ENCODE measurements at places on chromosomes 7 and 10.
A peak's percentile ranks its signal among the peaks of the same experiment; 100 is the strongest.

- no peak for DNase-seq
Observed at GRCh38 chr7:81457852-81458522, 311.9 kb downstream of the HGF start.

DNA sequence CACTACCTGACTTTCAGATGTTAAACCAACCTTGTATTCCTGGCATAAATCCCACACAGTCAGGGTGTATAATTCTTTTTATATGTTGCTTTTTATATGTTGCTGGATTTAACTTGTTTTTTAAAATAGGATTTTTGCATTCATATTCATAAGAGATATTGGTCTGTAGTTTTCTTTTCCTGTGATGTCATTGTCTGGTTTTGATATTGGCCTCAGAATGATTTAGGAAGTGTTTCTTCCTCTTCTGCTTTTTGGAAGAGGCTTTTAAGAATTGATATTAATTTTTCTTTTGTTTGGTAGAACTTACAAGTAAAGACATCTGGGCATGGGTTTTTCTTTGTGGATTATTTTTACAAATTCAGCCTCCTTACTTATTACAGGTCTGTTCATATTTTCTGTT, 93.1 kb downstream of the CARD11 start:
- no peak for DNase-seq

GRCh38 chr10:80150172-80150571, 17.6 kb downstream of the PLAC9 start:
- DNase-seq: no peak

- no peak for DNase-seq
Observed at GRCh38 chr7:70678621-70679251, 453.2 kb upstream of the GALNT17 start.

GRCh38 chr7:50502947-50503346, 52.8 kb upstream of the FIGNL1 start:
- DNase-seq: no peak

DNA sequence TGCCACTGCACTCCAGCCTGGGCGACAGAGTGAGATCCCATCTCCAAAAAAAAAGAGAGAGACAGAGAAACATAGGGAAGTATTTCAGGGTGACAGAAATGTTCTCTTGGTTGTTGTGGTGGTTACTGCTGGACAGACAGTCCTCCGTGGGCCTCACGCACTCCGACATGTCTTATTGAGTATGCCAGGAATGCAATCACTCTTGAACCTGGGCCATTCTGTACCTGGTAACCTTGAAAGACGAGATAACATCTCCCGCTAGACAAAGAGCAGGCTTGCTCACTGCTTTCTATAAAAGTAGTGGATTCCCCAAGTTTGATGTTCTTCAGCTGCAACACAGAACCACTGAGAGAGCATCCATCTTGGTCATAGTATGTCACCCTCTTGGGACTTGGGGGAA, 6.7 kb downstream of the CACUL1 start:
- DNase-seq: no peak

DNA sequence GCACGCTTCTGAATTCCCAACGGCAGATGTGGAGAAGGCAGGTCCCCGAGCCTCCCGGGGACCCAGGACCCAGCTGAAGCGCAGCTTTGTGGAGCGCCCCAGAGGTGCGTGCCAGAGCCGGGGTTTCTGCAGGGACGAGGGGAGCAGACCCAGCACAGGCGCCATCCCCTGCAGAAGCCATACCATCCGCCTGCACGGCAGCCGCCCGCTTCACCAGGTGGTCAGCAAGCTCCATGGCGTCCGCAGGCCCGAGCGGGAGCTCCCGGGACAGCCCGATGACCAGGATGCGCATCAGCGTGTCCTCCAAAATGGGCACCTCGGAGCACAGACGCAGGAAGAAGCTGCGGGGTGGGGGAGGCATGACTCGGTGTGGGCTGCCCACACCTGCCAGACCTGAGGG, 10.6 kb downstream of the INTS1 start:
- DNase-seq: no peak

DNA sequence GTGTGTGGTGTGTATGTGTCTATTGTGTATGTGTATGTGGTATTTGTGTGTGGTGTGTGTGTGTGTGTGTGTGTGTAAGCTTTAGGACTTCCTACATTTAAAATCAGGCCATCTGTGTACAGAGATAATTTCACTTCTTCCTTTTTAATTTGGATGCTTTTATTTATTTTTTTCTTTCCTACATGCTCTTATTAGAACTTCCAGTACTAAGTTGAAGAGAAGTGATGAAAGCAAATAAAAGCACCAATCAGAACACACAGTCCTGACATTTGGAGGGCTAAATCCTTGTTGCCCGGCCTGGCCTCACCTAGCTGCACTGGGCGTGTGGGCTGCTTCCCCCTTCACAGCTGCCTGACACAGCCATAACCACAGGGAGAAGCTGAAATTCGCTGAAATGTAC, 3.8 kb upstream of the MRC1 start:
- DNase-seq: no peak

DNA sequence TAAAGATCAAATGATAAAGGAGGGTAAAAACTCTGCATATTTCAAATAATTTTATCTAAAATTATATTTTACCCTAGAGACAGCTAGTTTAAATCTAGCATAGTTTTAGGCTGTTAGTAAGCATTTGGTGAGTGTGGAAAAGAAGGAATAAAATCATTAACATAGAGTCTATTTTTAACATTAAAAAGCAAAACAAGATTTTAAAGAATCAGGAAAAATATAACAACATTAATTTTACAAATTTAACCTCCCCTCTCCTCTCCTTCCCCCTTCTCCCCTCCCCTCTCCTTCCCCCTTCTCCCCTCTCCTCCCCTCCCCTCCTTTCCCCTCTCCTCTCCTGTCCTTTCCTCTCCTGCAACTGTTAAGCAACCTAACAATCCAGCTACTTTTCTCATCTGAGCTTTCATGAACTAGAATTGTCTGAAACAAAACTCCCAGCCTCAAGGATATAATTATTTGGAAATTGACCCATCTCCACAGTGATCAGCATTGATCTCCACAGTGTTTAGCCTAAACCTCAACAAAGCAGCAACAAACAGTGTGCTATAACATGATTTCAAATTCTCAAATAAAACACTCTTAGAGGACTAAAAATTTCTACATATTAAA, 293.2 kb downstream of the PPP1R3A start:
- no peak for DNase-seq

- no peak for DNase-seq
Observed at GRCh38 chr10:92714152-92714845, 24.5 kb downstream of the HHEX start.

- no peak for DNase-seq
Observed at GRCh38 chr10:77601488-77601887, 36.1 kb downstream of the KCNMA1 start.

- DNase-seq: no peak
Observed at GRCh38 chr7:94374231-94374630, 20.5 kb upstream of the COL1A2 start.

GRCh38 chr10:64033711-64034110, 512.5 kb downstream of the REEP3 start:
- no peak for DNase-seq

GRCh38 chr7:70920876-70921275, 211.1 kb upstream of the GALNT17 start:
- no peak for DNase-seq

GRCh38 chr7:96534221-96534620, 175.4 kb downstream of the SEM1 start:
- no peak for DNase-seq

- no peak for DNase-seq
Observed at GRCh38 chr7:155295511-155295910, 2.2 kb upstream of the INSIG1 start.

DNA sequence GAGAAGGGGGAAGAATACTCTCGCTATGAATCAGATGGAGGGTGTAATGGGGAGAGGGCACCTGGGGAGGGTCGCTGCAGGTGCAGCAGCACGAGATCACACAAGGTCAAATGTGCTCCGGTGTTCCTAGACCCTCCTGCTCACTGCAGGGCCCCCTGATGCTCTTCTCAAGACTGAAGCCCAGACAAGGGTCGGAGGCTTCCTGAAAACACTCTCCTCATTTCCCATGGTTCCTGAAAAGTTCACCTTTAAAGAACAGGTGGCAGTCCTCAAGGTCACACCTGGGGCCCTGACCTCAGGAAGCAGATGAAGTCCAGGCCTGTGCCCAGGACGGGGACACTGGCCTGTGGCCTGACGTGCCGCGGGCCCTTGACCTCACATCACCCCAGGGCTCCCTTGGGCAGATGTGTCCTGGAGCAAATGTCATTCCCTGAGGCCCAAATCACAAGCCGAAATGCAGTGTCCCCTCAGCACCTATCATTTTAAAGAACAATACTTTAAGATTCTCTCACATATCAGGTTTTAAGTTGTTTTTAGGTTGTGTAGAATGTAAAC, 289.8 kb downstream of the GLRX3 start:
- DNase-seq: no peak

- DNase-seq: no peak
Observed at GRCh38 chr10:62634576-62634975, 169.9 kb upstream of the ADO start.

DNA sequence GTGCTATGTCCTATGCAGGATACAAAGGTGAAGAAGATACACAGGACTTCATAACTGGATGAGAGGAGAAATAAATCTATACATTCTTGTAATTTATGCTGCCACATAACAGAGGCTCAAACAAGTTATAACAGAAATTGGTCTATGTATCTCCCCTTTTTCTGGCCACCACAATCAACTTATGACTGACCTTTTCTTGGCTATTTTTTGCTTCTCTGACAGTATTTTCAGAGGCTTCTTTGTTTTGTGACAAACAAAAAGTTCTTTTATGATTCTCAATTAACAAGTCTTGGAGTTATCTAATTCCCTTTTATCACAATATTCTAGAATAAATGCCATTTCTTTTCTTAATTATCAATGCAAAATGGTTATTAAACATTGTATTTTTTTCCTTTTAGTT, 953.0 kb upstream of the ZWINT start:
- no peak for DNase-seq

- no peak for DNase-seq
Observed at GRCh38 chr7:4169455-4169854, 512.6 kb upstream of the FOXK1 start.

DNA sequence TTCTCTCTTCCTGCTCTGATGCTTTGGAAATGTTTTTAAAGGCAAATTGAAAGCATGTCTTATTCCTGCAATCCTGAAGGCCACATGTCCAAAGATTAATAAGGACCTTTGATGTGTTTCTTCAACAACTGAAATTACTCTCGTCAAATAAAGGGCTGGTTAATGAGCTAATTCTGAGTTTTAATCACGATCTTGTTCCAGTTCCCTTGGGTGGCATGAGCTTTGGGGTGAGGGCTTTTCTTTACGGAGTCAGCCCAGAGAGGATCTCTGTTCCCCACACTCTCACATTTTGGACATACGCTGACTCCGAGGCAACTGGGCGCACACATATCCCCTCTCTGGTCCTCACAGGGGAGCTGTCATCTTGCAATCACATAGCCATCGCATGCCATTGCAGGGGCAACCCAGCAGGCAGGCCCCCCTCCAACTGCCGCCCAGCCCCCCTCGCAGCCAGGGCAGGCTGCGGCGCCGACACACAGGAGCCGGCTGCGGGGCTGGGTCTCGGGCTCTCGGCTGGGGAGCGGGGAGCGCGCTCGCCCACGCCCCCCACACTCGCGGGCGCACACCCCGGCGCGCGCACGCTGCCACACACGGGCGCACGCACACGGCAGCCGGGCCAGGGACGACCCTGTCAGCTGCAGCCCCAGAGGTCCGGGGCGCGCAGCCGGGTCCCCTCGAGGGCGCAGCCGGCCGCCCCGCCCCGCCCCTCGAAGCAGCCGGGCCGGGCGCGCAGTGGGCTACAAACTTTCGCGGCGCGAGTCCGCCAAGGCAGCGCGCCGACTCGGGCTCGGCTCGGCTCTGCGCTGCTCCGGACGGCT, at the start of gene GDF10:
Gene GDF10 (plus strand): TSS at position 587 of the 818 bp plus-strand sequence. CDS start 455 bp downstream, outside the sequence.
- DNase-seq: no peak

DNA sequence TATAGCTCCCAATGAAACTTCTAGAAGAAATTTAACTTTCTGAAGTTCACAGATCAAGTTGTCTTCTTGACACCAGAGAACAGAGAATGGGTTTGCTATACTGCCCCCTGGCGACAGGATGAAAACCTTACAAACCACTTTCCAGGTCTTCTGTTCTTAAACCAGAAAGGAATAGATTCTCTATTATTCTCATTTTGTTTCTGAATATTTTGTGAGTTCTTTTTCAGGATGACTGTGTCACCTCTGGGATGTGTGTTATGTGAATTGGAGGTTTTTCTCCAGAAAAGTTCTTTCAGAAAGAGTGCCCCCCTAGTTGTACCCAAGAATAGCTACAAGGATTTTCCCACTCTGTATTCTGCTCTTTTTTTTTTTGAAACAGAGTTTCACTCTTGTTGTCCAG, 6.3 kb downstream of the IFT22 start:
- DNase-seq: peak; percentile 36

DNA sequence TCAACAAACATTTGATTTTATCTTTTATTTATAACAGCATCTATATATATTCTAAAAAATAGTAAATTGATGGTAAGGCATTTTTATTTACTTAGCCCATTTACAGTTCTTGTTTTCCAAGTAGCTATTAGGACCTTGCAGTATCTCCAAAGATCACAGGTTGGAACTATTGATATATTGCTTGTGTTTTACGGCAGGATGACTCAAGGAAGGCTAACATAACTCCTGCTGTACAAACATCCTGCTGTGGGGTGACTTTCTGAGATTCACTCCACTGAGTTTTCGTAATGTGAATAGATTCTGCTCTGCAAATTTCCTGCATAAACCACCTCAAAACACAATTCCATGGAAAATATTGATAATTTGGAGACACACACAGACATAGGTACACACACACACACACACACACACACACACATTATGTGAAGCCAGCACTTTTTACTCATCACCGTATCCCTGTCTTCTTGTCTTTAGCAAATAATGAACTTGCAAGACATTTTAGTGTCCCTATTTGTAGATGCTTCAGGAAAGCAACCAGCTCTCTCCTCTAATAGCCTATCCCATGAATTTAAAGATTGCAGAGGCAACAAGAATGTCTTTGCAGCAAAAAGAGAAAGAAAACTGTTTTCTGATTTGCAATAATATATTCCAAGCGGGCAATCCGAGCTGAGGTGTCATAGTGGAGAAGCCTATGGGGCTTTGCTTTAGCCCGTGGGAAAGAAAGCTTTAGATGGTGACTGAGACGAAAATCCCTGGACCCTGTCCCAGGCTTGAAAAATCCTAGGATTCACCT, 722 bp downstream of the AGR2 start:
- no peak for DNase-seq

DNA sequence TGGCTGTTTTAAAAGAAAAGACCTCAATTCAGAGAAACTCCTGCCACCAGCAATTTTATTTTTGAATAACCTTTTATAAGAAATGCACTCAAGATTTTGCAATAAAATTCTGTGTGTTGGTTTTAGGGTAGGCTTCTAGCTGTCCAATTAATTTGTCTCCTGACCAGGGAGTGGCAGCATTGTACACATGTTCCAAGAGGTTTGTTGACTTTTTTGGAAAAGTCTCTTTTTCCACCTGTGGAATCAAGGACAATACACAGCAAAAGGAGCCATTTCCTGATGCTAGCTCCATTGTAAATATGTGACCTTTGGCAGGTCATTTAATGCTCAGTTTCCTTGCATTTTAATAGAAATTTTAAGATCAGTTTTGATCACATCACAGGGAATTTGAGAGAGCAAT, 1.8 kb downstream of the GIMAP5 start:
- no peak for DNase-seq

- no peak for DNase-seq
Observed at GRCh38 chr10:19815036-19815730, 1.0 kb upstream of the PLXDC2 start.

GRCh38 chr7:128869138-128869943, 6.7 kb downstream of the ATP6V1F start:
- DNase-seq: peak; percentile 12

GRCh38 chr7:155007947-155008346, 5.0 kb upstream of the PAXIP1 start:
- DNase-seq: no peak

- no peak for DNase-seq
Observed at GRCh38 chr10:101814466-101815071, 3.7 kb downstream of the OGA start.

Data from activated CD4-positive, alpha-beta T cell treated with anti-CD3 and anti-CD28 coated beads for 24 hours (primary cell).